ENCODE measurements at places on chromosomes 12 and 14.

GRCh38 chr14:55238019-55238680, 33.1 kb upstream of the FBXO34 start:
- no peak for DNase-seq

- DNase-seq, result no peak
These were observed 190.0 kb downstream of the MDGA2 start for GRCh38 chr14:47485421-47485820.

DNA sequence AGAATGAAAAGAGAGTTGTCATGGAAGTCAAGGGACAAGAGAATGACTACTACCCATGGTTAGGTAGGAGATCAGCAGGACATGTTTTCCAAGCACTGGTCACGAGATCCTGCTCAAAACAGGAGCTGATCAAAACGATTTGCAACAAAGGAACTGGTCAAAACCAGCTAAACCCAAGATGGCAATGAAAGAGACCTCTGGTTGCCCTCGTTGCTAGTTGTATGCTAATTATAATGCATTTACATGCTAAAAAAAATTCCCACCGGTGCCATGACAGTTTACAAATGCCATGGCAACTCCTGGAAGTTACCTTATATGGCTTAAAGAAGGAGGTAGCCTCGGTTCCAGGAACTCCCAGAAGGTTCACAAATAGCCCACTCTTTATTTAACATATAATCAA, 95.0 kb upstream of the OTX2 start:
- DNase-seq, result no peak

DNA sequence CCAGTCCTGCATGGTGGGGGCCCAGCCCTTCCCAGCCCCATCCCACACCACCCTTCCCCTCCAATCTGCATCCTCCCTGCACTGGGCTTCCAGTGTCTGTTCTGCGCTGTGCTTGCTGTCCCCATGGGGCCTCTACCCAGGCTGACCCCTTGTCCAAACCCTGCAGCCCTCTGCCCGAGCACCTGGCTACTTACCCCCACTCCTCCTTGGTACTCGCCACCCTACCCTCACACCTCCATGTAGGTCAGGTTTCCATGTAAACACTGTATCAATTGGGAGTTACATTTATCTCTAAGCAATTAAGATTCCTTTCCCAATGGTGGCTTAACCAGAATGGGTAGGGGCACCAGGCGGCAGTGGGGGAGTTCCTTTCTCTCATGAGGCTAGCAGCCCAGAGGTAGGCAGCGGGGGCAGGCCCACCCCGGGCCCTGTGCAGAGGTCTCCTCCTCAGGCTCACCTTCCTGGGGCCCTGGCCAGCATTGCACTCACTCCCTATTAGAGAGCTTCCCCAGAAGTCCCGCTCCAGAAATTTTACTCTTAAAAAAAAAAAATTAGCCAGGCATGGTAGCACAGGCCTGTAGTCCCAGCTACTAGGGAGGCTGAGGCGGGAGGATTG, 76.6 kb upstream of the CCND2 start:
- DNase-seq, result no peak

GRCh38 chr14:63257299-63257698, 53.1 kb downstream of the RHOJ start:
- no peak for DNase-seq

GRCh38 chr14:61761557-61761956, 663 bp upstream of the SNAPC1 start:
- DNase-seq, result no peak

- no peak for DNase-seq
These were observed 562 bp downstream of the ZFYVE1 start for GRCh38 chr14:73026243-73026844.

Data from Caki2 (cell line).